Glutamatergic neuron (in vitro differentiated cells): ENCODE measurements at places on chromosomes 3 and 15.

GRCh38 chr15:70008697-70009290, 88.9 kb downstream of the TLE3 start:
- DNase-seq, result no peak
- no peak overlapping the region for H3K4me3 ChIP-seq
- H3K4me1 ChIP-seq, result peaks cover 13% of the 10 kb centered on the region
- no peak overlapping the region for H3K27ac ChIP-seq
- H3K27me3 ChIP-seq, result no peaks in the 10 kb centered on the region
- no peaks in the 10 kb centered on the region for H3K36me3 ChIP-seq

GRCh38 chr3:197001972-197002700, 27.5 kb downstream of the MELTF start:
- no peak for DNase-seq
- H3K4me1 ChIP-seq, result no peaks in the 10 kb centered on the region
- peaks cover 13% of the 10 kb centered on the region for H3K36me3 ChIP-seq
- no peak overlapping the region for H3K27ac ChIP-seq
- H3K27me3 ChIP-seq, result peaks cover 20% of the 10 kb centered on the region

GRCh38 chr15:38714309-38715072, 149.9 kb upstream of the RASGRP1 start:
- no peak for DNase-seq
- H3K27me3 ChIP-seq, result peaks cover 4% of the 10 kb centered on the region
- no peak overlapping the region for H3K4me3 ChIP-seq
- H3K4me1 ChIP-seq, result no peaks in the 10 kb centered on the region
- no peak overlapping the region for H3K27ac ChIP-seq
- no peaks in the 10 kb centered on the region for H3K36me3 ChIP-seq

DNA sequence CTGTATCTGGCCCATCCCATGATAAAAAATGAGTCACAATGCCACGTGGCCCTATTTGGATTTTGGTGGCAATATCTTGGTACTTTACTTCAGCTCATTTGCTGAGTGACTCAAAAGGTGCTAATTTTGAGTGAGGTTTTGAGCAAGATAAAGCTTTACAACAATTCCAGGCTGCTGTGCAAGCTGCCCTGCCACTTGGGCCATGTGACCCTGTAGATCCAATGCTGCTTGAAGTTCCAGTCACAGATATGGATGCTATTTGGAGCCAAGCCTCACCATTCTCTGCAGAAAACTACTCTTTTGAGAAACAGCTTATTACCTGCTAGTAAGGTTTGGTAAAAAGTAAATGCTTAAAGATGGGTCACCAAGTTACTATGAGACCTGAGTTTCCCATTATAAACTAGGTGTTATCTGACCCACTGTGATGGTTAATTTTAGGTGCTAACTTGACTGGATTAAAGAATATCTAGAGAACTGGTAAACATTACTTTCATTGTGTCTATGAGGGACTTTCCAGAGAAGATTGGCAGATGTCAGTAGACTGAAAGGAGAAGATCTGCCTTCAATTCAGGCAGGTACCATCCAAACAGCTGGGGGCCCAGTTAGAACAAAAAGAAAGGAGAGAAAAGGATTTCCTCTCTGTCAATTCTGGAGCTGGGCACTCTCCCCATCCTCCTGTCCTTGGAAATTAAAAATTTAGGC, 1083.9 kb downstream of the DIPK2A start:
- H3K4me1 ChIP-seq, result no peaks in the 10 kb centered on the region
- no peak for DNase-seq
- no peaks in the 10 kb centered on the region for H3K27me3 ChIP-seq
- no peak overlapping the region for H3K27ac ChIP-seq

- H3K4me1 ChIP-seq, result peaks cover 27% of the 10 kb centered on the region
- DNase-seq, result no peak
- H3K27ac ChIP-seq, result peak overlapping the region; percentile 85
- H3K36me3 ChIP-seq, result peaks cover 10% of the 10 kb centered on the region
- H3K4me3 ChIP-seq, result peak overlapping the region; percentile 89
Observed at GRCh38 chr15:68281008-68281407, 3.5 kb downstream of the FEM1B start.

GRCh38 chr15:65888981-65889380, 19.7 kb downstream of the RAB11A start:
- no peaks in the 10 kb centered on the region for H3K36me3 ChIP-seq
- no peak for DNase-seq
- H3K4me1 ChIP-seq, result peaks cover 8% of the 10 kb centered on the region
- no peak overlapping the region for H3K4me3 ChIP-seq

- no peak for DNase-seq
- H3K4me3 ChIP-seq, result no peak overlapping the region
- H3K27ac ChIP-seq, result no peak overlapping the region
- no peaks in the 10 kb centered on the region for H3K4me1 ChIP-seq
Observed at GRCh38 chr3:134883697-134884385, 88.8 kb downstream of the EPHB1 start.

GRCh38 chr3:129985113-129985512, 10.6 kb downstream of the TRH start:
- no peak overlapping the region for H3K27ac ChIP-seq
- peaks cover 10% of the 10 kb centered on the region for H3K27me3 ChIP-seq
- peaks cover 4% of the 10 kb centered on the region for H3K36me3 ChIP-seq
- no peak for DNase-seq

- no peak for DNase-seq
- peaks cover 14% of the 10 kb centered on the region for H3K4me1 ChIP-seq
- H3K27me3 ChIP-seq, result peaks cover 1% of the 10 kb centered on the region
- no peak overlapping the region for H3K27ac ChIP-seq
Observed at GRCh38 chr3:152658977-152659720, 175.8 kb upstream of the P2RY1 start.
